Activated naive CD4-positive, alpha-beta T cell (primary cell): ENCODE measurements at places on chromosomes 1 and 21.

GRCh38 chr1:24483441-24483840 lies 19.2 kb upstream of the RCAN3 start:
- DNase-seq, result no peak

DNA sequence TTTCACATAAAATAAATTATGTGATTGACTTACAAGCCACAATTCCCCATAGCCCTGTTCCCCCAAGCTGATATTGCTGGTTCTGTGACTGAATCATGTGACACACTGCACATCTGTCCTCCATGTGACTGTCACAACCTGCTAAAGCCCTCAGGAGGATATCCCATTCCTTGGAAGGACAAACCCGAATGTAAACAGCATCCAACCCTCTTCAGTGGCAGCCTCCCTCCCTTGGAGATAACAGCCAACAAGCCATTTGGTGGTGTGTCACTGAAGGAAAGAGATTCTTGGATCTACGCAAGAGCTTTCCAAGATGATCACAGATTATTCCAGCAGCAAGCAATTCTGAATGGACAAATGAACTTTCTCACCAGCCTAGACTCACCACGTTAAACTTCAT lies 153.9 kb upstream of the TIAM1 start:
- DNase-seq, result no peak

GRCh38 chr1:177592624-177593023 lies 377.2 kb downstream of the SEC16B start:
- no peak for DNase-seq

GRCh38 chr21:45295576-45296365 lies 8.1 kb upstream of the POFUT2 start:
- DNase-seq, result no peak

GRCh38 chr1:218670875-218671274 lies 325.7 kb downstream of the TGFB2 start:
- DNase-seq, result no peak

DNA sequence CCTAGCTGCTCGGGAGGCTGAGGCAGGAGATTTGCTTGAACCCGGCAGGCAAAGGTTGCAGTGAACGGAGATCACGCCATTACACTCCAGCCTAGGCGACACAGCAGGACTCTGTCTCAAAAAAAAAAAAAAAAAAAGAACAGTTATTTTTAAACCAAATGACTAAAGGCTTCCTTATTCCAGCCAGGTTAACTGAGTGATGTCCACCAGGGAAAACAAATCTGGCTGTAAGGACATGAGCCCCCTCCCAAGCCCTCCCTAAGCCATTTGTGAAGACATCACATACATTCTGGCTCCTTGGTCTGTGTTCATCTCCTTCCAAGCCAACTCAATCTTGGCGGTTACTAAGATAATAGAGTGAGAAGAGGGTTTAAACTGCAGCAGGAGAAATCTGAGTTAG lies 8.2 kb downstream of the TMCC2 start:
- no peak for DNase-seq

DNA sequence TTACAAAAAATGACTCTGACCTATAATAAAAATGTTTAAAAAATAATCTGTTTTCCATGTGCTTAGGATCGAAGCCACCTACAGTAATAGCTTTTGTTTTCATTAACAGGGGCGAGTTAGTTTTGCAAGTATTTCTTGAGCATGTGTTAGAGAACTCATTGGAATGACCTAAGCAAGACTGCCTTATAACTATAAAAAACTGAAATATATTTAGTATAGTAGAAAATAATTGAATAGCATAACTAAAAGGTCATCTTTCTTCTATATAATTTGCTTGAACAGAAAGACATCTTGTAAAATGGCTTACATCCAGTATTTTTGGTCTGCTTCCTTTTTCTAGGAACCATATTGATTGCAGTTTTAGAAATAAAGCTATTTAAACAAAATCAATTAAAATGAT lies 241.5 kb upstream of the NRIP1 start:
- no peak for DNase-seq

- no peak for DNase-seq
Observed at GRCh38 chr1:58909914-58910681, 126.3 kb upstream of the JUN start.

DNA sequence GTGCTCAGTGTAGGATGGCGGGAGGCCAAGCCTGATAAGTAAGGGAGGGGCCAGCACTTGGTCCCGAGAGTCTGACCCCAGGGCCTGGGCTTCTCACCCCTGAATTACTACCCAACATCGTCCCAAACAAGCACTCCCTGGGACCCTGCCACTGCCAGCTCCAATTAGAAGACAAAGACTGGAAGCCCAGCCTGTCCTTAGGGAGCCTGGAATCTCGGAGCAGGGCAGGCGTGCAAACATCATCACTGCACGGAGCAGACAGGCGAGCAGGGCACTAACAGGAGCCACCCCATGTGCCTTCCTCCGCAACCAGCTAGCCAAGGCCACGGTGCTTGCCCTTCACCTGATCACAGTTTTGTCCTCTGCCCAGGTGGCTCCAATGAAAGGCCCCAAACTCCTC lies 23.2 kb downstream of the KCNAB2 start:
- DNase-seq, result no peak

- no peak for DNase-seq
Observed at GRCh38 chr1:231720652-231721325, 94.2 kb downstream of the DISC1 start.

- no peak for DNase-seq
Observed at GRCh38 chr21:44994047-44994694, 54.3 kb downstream of the SLX9 start.

DNA sequence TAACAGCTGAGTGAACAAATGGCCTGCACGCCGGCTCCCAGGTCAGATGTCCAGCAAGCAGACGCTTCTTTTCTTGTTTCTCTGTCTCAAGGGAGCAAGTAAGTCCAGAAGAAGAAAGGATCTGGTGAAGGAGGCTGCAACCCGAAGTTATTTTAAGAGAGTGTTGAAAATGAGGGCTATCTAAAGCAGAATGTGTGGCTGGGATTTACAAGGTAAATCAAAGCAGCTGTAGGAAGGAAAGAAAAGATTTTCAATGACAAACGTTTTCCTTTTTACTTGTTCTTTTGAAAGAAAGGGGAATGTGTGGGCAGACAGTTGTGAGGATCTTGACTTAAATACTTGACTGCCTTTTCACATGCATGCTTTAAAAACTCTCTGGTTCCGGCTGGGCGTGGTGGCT lies 311.5 kb downstream of the KIF26B start:
- no peak for DNase-seq

GRCh38 chr1:53754484-53755312 lies 15.7 kb upstream of the GLIS1 start:
- DNase-seq, result no peak

DNA sequence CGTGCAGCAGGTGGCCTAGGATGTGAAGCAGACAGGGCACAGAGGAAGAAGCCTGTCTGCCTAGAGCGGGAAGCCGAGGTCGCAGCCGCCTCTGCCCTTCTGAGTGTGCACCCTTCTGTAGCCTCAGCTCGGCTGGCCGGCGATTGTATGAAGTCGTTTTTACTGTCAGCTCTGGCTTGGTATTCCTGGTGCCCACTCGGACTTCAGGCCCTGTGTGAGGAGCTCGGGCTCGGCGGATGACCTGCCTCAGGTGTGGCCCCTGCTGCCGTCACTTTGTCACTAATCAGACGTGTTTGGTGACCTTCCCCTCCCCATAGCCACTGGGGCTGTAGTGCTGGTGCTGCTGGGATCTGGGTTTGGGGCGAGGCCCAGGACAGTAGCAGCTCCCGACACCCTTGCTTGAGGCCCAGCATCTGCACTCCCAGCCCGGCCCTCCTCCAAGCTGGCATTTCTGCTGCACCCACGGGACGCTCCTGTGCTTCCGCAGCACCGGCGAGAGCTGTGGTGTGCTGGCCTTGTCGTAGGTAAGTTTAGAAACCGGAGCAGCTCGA lies 18.1 kb downstream of the SLX9 start:
- DNase-seq, result no peak

- no peak for DNase-seq
Observed at GRCh38 chr1:10867914-10868598, 71.6 kb upstream of the CASZ1 start.

GRCh38 chr1:158983235-158983634 lies 26.5 kb upstream of the IFI16 start:
- DNase-seq, result no peak

- DNase-seq, result no peak
Observed at GRCh38 chr1:217228689-217229088, 402.2 kb downstream of the GPATCH2 start.

DNA sequence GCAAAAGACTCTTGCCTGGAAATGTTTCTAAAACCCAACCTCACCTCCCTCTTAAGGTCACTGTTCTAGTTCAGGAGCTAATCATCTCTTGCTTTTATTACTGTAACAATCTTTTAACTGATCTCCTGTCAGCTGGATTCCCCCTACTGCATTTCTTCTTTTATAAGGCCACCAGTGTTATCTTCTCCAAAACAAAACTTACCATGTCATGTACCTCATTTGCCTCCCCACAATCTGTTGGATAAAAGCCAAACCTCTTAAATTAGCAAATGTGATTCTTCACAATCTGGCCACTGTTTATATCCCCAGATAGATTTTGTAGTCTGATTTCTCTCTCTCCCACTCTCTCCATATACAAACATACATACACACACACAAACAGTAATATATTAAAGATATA lies 143.3 kb downstream of the DENND1B start:
- DNase-seq, result no peak

DNA sequence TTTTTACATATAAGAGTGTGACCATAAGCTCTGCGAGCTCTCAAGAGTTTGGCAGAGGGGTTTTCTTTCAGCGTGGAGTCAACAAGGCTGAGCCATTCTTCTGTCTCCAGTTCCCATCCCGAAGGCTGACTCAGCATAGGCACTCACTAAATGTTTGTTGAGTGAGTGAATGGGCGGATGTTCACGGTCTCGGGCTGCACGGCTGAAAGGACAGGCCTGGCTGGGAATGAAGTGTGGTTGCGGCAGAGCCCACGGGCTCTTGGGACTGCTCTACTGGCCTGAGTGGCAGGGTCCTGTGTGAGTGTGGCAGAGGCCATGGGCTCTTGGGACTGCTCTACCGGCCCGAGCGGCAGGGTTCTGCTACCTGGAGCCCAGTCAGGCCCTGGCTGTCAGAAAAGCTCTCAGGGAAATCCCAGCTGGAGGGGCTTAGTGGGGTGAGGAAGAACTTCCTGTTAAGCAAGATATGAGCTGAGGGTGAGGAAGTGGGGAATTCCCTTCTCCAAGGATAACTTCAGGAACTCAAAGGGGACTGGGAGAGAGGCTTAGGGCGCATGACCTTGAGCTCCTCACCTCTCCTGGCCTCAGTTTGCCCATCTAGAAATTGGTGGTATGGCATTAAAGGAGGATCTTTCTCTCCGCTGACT lies 56.6 kb upstream of the C1orf174 start:
- DNase-seq, result no peak

DNA sequence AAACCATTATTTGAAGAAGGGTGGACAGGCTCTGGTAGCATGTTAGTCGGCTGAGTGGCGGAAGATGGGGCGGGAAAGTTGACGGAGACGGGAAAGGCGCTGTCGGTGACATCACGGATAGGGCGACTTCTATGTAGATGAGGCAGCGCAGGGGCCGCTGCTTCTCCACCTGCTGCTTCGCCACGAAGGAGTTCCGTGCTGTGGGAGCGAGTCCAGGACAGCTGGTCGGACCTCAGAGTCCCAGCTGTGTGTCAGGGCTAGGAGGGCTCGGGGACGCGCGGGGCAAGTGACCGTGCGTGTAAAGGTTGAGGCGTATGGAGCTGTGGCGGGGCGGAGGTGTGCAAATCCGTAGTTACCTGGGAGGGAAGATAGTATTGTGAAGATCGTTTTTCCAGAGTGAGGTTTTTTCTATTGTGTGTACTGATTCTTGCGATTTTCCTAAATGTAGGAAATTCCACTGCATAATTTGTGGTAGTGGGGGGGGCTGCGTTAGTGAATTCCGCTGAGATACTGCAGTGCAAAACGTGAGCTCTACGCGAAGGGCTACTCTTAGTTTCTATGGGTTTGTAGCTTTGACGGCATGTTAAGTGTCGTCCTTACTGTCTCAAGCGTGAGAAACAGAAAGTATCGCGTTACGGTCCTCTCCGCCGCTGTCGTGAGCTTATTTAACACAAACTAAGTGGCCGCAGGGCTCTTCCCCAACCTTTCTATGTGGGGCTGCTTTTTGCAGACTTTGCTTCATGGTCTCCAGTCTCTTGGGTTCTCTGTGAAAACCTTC lies 111.2 kb upstream of the NBPF11 start:
- no peak for DNase-seq

DNA sequence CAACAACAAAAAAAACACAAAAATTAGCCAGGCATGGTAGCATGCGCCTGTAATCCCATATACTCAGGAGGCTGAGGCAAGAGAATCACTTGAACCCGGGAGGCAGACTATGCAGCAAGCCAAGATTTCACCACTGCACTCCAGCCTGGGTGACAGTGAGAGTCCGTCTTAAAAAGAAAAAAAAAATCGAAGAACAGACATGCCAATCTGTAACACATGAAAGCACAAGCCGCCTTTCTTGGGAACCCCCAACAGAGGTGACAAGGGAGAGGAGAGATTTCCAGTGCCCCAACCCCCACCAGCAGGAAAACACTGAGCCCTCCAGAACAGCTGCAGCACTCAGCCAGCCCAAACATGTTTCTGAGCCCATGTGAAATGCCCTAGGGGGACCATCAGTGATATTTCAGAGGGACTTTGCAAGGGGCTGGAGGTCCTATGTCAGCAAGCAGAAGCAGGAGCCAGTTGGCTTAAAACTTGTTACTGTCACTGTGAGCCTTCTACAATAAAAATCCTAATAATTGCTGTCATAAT lies 14.2 kb upstream of the EFNA1 start:
- no peak for DNase-seq

GRCh38 chr1:17923666-17924065 lies 168.5 kb downstream of the ACTL8 start:
- no peak for DNase-seq

GRCh38 chr21:38300141-38300578 lies 43.4 kb downstream of the KCNJ15 start:
- no peak for DNase-seq

DNA sequence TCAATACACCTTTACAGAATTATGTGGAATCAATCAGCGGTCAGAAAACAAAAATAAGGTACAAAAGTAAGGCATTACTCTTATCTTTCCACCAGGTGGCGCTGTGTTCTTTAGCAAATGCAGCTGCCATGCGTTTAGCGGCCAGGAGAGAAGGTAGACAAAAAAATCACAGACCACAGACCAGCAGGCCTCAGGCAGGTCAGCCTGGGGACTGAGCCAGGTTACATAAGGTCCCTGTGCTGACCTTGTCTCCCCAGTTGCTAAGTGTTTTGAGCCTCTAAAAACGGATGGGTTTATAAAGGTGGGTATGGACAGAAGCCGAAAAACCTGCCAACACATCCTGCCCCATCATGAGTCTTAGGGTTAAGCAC lies 2.8 kb downstream of the RGS16 start:
- DNase-seq, result peak; percentile 30

DNA sequence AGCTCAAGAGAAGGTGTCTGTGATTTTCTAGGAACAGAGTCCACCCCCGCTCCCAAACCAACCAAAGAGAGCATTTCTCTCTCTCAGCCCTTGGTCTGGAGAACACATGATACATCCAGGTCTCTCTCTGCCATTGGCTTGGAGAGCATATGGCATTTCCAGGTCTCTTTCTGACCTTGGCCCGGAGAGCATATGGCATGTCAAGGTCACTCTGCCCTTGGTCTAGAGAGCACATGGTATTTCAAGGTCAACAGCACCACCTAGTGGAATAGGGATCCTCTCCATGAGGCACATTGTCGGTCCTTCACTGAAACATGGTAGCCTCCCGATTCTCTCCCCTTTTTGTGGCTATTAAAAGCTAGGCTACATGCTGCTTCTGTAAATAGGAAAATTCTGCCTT lies 437.7 kb upstream of the OLFM3 start:
- DNase-seq, result no peak
